Sigmoid colon (tissue), 7 donors: ENCODE measurements at places on chromosomes 5 and 9. TPM values are rescaled to one million over a fixed set of nuclear protein-coding genes. Genes with fewer than 3 reads are reported as not detected.

GRCh38 chr9:136902259-136902821 is 16.0 kb downstream of the TRAF2 start:
- peak; percentile 78 for DNase-seq

GRCh38 chr5:39608024-39608423 is 183.2 kb upstream of the DAB2 start:
- no peak for DNase-seq

- DNase-seq = no peak
Observed at GRCh38 chr9:38274800-38275199, 117.7 kb upstream of the ALDH1B1 start.

GRCh38 chr9:86488345-86488744 is 134.1 kb upstream of the TUT7 start:
- DNase-seq = no peak

- no peak for DNase-seq
Observed at GRCh38 chr9:37539634-37540033, 36.5 kb downstream of the FBXO10 start.

GRCh38 chr9:76878933-76879332 is 27.0 kb downstream of the PRUNE2 start:
- no peak for DNase-seq

DNA sequence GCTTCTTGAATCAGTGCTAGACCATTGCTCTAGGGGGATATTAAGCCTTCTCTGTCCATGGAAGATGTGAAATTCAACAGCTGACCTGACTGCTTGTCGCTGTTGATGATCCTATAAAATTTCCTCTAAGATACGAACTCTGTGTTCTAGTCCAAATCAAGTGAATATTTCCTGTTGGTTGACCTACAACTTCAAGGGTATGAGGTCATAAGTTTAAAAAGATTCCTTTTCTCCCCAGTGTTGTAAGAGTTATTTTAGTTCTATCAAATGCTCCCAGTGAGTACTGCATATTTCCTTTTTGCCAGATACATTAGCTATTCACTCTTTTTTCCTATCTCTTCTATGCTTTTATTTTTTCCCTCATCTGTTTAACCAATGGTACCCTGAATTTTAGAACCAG is 102.9 kb upstream of the CCDC152 start:
- no peak for DNase-seq

DNA sequence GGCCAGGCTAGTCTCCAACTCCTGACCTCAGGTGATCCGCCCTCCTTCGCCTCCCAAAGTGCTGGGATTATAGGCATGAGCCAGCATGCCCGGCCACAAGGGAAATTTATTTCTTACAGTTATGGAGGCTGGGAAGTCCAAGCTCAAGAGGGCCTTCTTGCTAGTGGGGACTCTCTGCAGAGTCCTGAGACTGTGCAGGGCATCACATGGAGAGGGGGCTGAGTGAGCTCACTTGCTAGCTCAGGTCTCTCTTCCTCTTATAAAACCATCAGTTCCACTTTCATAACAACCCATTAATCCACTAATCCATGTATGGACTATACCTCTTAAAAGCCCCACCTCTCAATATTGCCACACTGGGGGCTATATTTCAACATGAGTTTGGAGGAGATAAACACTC is 5.1 kb upstream of the SPIN1 start:
- no peak for DNase-seq

- DNase-seq = no peak
Observed at GRCh38 chr9:17624571-17624970, 45.7 kb downstream of the SH3GL2 start.

DNA sequence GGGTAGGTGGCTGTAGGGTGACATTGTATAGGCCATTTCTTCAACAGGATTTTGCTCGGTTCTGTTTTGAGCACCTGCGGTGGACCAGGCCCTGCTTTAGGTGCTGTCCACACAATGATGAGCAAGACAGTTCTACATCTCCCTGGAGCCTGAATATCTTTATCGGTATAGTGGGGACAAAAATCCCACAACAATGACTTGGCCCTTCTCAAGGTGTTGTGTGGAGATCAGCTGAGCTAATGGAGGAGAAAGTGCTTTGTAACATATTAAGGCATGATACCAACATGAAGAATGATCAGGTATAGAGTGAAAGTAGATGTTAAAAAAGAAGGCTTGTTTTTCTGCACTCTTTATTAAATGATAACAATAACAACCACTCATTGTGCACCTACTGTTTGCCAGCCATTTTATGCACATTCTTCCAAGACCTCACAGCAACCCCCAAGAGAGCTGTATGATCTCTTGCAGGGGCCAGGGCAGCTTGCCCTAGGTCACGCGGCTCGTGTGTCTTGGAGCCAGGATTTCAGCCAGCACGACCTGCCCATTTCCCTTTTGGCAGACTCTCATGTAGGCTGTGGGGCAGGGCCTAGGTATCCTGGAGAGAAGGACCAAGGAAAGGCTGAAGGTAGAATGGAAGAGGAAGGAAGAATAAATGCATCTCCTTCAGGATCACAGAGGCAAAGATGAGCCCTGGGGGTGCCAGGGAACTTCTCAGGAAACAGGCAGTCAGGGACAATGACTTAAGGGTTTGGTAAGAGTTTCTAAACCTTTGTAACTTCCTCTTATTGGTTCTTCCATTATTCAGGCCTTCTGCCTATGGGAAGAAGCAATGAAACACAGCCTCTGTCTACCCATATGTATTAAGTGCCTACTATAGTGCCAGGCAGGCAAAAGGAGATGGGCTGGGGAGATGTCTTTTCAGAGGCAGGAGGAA is 50.0 kb upstream of the PPARGC1B start:
- DNase-seq = no peak

GRCh38 chr9:127829205-127829906 is 25.1 kb downstream of the ENG start:
- DNase-seq = no peak

- DNase-seq = no peak
Observed at GRCh38 chr9:81841333-81841732, 86.9 kb upstream of the SPATA31D4 start.

- no peak for DNase-seq
Observed at GRCh38 chr9:36985061-36985768, 48.9 kb downstream of the PAX5 start.

GPX3 gene
- 805 TPM for total RNA-seq

SPAG8 gene
- 2.8 TPM for total RNA-seq

ECM2 gene
- 3.3 TPM for total RNA-seq

CCL21 gene
- 192 TPM for total RNA-seq

SPAAR gene
- 1.1 TPM for total RNA-seq

NR5A1 gene
- total RNA-seq = not detected

NTNG2 gene
- total RNA-seq = 12.0 TPM

EGFLAM gene
- 2.5 TPM for total RNA-seq
